Retina (tissue), 1 donor: ENCODE measurements at places on chromosomes 13 and 19.

DNA sequence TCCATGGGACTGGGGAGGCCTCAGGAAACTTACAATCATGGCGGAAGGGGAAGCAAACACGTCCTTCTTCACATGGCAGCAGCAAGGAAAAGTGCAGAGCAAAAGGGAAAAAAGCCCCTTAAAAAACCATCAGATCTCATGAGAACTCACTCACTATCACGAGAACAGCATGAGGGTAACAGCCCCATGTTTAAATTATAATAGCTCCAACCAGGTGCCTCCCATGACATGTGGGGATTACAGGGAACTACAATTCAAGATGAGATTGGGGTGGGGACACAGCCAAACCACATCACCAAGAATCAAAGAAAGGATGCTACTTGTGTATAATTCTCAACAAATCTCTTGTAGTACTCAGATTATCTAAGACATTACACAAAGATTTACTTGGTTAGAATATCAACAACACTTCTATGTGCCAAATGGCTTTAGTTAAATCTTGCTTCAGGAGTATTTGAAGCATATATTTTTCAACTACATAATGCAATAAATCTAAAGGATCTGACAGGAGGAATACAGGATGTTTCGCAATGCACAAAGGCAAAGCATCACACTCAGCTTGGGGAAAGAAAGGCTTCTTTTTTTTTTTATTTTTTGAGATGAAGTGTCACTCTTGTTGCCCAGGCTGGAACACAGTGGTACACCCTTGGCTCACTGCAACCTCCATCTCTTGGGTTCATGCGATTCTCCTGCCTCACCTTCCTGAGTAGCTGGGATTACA is 180.0 kb downstream of the LHFPL6 start:
- no peak for DNase-seq

GRCh38 chr19:10831987-10832938 is 3.7 kb downstream of the TMED1 start:
- DNase-seq = no peak

DNA sequence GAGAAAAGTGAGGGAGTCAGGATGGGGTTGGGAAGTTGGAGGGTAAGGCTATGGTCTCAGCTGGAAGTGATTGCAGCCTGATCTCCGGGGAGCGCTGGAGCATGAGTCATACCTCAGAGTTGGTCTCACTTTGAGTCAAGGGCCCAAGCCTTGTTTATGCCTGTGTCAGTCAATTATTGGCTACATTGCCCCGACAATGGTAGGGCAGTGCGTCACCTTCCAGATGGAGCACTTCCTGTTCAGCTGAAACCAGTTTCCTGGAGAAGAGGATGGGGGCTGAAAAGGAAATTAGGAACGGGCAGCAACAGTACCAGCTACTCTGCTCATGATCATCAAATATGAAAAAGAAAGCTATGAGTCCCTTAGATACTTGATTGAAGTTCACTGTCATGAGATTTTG is 60.4 kb downstream of the ADGRE1 start:
- DNase-seq = no peak

DNA sequence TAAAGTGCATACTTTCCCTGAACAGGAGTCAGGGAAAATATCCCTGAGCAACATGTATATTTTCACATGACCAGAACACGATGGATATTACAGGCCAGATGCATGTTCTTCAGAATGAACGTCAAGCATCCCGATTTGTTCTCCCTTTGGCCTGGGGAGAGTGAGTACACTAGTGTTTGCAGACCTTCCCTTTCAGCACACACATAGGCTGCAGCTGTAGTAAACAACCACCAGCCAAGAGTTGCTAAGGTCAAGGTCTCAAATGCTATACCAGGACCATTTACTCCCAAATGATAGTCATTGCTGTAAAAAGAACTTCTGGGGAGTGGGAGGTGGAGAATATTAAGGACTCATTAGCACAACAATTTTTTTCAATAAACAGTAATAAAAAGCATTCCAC is 3.0 kb downstream of the KLF12 start:
- no peak for DNase-seq

GRCh38 chr13:46165485-46166223 is 16.3 kb downstream of the LCP1 start:
- DNase-seq = no peak

DNA sequence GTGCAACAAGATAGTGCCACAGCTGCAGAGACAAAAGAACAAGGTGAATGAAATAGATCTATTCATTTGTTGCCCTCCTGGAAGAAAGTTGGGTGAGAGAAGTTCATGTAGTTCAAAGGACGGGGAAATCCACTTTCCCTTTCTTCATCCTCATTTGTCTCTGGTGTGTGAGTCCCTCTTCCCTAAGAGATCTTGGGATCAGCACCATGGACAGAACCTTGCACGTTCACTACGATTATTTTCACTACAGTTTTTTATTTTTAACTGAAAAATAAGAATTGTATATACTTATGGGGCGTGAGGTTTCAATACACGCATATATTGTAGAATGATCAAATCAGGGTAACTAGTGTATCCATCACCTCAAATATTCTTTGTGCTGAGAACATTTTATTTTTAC is 29.2 kb downstream of the NLRP5 start:
- no peak for DNase-seq

DNA sequence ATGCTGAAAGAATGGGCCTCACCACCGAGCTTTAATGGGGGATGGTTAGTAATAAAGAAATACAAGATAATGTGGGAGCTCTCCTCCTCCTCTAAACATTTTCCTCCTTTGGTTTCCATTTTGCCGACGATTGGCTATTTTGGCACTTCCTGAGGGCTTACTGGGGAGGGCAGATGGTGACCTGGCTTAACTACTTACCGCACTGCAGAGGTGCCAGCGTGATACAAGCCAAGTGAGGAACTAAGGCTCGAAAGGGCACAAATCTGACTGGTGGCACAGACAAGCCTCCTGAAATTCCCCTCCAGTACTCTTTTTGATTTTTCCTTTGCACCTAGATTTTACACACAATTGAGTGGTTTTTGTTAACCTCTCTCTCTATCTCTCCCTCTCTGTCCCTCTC is 53.3 kb upstream of the RAP2A start:
- no peak for DNase-seq

- DNase-seq = no peak
These were observed 4.1 kb downstream of the ARHGEF1 start for GRCh38 chr19:41886761-41887710.

- peak; percentile 43 for DNase-seq
These were observed 15.8 kb downstream of the ARHGAP33 start for GRCh38 chr19:35790981-35791813.

GRCh38 chr19:16867211-16867610 is 21.6 kb upstream of the F2RL3 start:
- DNase-seq = no peak

DNA sequence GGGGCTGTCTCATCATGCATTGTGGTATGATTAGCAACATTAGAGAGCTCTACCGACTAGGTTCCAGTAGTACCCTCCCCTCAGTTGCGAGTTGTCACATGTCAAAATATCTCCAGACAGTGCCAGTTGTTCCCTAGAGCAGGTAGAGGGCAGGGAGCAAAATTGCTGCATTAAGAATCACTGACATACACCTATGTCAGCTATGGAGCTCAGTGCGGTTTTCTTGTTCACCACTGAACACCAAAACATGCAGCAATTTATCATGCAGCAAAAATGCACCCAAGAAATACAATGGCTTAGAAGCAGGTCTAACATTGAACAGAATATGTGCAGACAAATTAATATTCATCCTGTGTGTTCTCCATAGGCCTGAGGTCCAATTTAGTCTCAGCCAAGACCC is 186.9 kb upstream of the STARD13 start:
- no peak for DNase-seq

- no peak for DNase-seq
These were observed 49.1 kb downstream of the LMO7 start for GRCh38 chr13:75685239-75685697.

GRCh38 chr13:43272851-43273250 is 249.5 kb downstream of the DNAJC15 start:
- DNase-seq = no peak

DNA sequence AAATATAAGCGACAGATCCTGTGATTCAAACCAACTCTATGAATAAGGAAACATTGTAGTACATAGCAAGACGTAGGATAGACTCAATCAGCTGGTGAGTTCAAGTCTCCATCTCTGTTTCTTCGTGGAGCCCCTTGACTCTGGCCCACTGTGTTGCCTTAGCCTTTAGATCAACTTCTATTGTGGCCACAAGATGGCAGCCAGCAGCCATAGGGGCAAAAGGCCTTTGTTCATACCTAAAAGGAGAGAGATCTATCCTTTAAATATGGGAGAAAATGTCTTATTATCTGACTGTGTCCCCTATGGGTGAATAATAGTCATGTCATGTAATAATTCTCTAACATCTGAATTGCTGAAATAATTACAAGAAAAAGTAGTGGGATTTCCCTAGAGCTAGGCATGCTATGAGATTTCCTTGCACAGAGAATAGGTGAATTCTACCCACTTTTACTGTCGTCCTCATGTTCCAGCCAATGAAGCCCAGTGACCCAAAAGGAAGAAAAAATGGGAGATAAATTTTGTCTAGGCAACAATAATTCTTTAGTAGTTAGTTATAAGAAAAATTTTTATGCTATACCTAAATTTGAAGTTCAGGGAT is 129.4 kb downstream of the PCDH20 start:
- no peak for DNase-seq

- DNase-seq = no peak
These were observed 1338.1 kb upstream of the SLC10A2 start for GRCh38 chr13:104404325-104404724.

DNA sequence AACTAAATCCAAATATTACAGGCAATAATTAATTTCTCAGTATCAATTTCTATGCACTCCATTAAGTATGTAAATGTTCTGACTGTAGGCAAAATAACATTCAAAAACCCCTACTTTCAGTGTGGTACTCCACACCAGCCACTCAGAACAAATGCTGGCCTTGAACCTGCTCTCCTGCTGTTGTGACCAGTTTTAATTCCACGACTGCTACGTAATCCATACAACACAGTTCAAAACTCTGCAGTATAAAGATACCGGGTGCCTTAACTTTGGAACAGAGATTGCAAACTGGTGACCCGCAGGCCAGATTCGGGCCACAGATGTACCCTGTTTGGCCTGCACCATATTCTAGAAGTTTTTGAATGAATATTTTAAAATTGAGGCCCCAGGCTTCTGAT is 30.4 kb downstream of the COL4A1 start:
- DNase-seq = no peak

- no peak for DNase-seq
These were observed 21.7 kb downstream of the VSTM2B start for GRCh38 chr19:29547361-29547960.

GRCh38 chr13:110301606-110302553 is 5.1 kb downstream of the COL4A1 start:
- no peak for DNase-seq

GRCh38 chr13:52012512-52012836 is 276 bp downstream of the ALG11 start:
- DNase-seq = no peak

DNA sequence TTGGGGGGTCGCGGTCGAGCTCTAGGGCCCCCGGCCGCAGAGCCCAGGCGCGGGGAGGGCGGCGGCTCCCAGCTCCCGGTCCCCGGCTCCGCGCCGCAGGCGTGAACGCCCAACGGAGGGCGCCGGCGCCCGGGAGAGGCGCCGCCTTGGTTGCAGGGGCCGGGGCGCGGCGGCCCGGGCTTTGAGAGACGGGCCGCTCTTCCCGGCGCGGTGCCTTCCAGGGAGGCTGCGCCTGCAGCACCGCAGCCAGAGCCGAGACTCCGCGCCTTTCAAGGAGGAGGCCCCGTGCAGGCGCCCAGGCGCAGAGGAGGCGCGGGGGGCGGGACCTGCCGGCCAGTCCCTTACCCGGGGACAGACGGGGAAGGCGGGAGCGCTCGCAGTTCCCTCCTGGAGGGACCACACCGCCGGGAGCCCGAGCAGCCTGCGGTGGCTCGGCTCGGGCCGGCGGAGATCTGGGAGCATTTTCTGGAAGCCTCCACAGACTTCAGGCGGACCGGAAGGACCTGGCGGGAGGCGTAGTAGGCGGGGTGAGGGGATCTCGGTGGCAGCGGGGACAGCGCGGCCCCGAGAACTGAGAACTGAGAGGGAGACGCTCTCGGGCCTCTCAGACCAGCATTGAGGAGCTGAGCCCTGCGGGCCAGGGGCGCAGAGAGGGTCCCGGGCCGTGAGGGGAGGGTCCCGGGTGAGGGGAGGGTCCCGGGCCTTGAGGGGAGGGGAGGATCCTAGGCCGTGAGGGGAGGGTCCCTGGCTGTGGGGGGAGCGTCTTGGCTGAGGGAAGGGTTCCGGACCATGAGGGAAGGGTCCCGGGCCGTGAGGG is 25.5 kb upstream of the MCF2L start:
- peak; percentile 86 for DNase-seq

GRCh38 chr13:24286624-24287023 is 22.8 kb upstream of the C1QTNF9 start:
- DNase-seq = no peak

DNA sequence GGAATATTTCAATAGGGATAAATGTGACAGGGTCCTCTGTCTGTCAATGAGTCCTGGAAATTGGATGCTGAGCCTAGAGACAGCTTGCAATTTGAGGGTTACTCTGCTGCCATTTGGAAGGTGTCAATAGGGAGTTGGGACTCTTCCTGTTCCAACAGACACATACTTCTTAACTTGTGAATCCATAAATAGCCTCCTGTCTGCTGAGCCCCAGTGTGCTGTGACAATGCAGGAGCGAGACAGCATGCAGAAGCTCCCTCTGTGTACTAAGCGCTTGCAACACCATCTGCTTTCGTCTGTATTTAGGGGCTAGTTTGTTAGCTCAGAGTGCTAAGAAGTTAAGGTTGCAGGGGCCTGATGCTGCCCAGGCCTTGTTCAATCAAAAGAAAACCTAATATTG is 58.5 kb upstream of the GPR12 start:
- no peak for DNase-seq

- DNase-seq = no peak
These were observed 725.0 kb downstream of the UQCRFS1 start for GRCh38 chr19:28487999-28488398.

DNA sequence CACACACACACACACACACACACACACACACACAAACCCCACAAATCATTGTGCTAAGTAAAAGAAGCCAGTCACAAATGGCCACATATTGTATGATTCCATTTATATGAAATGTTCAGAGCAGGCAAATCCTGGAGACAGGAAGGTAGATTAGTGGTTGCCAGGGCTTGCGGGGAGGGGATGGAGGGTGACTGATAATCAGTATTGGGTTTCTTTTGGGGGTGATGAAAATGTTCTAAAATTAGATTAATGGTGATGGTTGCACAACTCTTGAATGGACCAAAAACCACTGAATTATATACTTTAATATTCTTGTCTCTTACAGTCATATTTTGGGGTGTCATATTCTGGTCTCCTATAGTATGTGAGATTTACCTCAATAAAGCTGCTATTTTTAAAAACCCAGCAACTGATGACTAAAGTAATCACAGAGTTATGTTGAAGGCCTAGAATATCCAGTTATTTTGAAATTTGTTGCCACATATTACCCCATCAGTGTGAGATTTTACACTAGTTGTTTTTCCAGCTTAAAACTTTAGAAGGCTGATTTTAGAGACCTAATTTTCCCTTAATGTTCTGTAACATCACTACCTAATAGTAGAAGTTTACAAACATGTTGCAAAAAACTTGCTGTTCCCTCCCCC is 20.3 kb downstream of the FLT1 start:
- no peak for DNase-seq
